ENCODE measurements at places on chromosomes 13 and 19.

- peak; percentile 70 for DNase-seq
Observed at GRCh38 chr19:1837625-1838105, 10.6 kb downstream of the REXO1 start.

GRCh38 chr13:93775507-93776108, 549.0 kb downstream of the GPC6 start:
- DNase-seq: no peak

DNA sequence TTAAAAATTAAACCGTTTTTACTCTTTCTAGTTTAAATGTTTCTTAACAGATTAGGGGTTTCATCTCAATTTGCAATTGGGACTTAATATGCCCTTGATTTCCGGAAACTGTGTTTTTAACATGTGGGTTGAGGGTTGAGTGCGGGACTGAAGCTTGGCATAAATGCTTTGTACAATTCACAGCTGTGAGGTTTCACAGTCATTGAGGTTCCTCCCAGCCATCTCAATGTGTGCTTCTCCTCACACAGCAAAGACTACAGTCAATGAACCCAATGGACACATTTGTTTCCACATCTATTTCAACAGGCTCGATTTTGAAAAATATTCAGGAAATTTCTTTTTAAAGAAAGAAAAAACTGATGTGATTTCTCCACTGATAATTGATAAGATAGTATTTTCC, 328.6 kb downstream of the TBC1D4 start:
- no peak for DNase-seq

DNA sequence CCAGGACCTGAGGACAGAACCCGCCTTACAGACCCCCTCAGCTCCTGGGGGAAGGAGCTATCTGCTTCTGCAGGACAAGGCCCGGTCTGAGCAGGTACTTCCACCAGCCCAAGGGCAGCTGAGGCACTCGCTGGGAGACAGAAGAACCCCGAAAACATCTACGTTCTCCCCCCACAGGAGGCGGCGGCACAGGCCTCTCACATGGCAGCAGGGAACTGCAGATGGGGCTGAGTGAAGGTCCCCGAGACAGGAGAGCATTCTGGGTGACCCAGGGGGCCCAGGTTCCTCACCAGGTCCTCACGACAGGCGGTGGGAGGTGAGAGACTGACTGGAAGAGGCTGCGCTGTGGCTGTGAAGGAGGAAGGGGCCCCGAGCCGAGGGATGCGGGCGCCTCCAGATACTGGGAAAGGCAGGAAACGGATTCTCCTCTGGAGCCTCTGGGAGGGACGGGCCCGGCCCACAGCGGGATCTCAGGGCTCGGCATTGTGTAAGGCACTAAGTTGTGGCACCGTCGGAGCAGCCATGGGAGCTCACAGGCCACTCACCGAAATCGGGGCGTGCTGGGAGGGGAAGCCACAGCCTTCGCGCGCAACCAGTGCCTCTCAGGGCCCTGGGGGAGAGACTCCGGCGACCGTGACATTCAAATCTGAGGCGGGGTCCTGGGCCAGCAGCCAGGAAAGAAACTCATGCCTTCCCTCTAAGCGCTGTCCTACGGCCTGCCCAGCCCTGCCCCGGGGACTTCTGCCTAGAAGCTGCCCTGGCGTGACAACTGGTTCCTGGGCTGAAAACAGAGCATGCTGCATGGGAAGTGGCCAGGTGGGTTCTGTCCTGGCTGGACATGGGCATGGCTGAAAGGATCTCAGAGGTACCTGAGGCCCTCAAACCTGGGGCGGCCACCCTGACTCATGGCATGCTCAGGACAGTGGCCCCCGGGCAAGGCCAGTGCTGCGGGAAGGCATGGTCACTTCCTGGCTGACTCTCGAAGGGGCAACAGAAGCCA, 14.0 kb downstream of the RPL36 start:
- no peak for DNase-seq

GRCh38 chr19:48120505-48120904, 9.9 kb upstream of the PLA2G4C start:
- DNase-seq: no peak

GRCh38 chr19:56144376-56144775, 3.3 kb downstream of the ZNF444 start:
- no peak for DNase-seq
